Heart left ventricle (tissue), 16 donors: ENCODE measurements at places on chromosomes 1 and 21. TPM values are rescaled to one million over a fixed set of nuclear protein-coding genes. Genes with fewer than 3 reads are reported as not detected.

DNA sequence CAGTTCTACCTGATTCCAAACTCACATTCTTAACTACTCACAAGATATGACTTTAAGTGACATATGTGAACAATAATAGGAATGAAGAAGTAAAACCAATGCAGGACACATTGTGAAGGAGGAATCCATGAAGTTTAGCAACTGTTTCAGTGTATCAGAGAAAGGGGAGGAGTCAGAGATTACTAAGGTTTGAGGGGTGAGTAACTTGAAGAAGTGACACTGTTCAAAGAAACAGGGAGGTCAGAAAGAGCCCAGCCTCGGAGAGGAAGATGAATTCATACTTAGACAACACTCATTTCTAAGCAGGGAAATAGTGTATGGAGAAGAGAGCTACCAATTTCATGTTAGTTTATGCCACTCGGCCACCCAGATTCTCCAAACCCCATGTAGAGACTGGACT, 28.2 kb upstream of the RPF1 start:
- no peak for DNase-seq
- no peak overlapping the region for H3K4me3 ChIP-seq
- H3K36me3 ChIP-seq, result no peaks in the 10 kb centered on the region
- H3K27me3 ChIP-seq, result no peaks in the 10 kb centered on the region
- no peaks in the 10 kb centered on the region for H3K4me1 ChIP-seq

DNA sequence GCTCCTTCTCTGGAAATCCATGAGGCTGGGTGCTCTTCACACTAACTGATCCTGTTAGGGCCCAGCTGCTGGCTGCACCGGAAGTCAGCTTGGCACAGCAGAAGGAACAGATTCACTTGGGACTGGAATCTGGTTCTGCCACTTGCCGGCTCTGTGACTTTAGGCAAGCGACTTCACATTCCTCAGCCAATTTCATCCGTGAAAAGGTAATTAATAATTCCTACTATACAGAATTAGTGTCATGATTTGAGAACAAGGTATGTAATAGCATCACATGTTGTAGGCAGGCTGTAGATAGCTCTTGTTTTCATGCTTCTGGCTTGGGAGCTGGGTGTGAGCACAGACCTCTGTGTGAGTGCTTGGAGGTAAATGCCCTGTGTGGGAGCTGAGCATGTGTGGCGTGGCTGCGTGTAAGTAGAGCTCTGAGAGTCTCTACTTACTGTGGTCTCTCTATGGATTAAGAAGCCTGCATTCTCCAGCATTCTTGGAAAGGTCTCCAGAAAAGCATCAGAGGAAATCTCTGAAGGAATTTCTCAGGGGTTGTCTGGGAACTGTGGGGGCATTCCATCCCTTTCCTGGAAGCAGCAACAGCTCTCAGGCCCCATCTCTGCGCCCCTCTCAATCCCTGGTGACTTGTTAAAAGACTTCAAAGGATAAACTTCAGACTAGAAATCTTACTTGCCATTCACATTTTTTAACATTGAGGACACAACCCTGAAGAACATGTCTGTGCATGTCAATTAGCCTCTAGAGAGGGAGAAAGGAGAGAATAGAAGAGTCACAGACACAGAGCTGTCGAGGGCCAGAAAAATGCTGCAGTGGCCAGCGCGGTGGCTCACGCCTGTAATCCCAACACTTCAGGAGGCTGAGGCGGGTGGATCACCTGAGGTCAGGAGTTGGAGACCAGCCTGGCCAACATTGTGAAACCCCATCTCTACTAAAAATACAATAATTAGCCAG, 47.7 kb upstream of the PPM1J start:
- no peaks in the 10 kb centered on the region for H3K27me3 ChIP-seq
- no peak overlapping the region for H3K27ac ChIP-seq
- H3K36me3 ChIP-seq, result no peaks in the 10 kb centered on the region
- H3K4me3 ChIP-seq, result no peak overlapping the region
- no peak for DNase-seq

DNA sequence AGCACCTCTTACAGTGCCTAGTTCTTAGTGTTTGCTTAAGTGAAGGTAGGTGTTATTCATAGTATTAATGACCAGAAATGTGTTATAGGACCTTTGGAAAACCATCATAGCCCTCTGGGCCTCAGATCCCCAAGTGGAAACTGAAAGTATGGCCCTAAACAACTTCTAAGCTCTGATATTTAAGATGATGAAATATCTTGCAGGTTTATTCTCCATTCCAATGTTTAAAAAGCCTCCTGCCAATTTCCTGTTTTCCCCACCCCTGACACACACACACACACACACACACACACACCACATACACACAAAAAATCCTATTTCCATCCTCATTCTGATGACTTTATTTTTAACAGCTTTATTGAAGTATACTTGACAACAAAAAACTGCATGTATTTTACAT, 108.2 kb downstream of the DIRAS3 start:
- H3K27me3 ChIP-seq, result no peaks in the 10 kb centered on the region
- H3K4me1 ChIP-seq, result peaks cover 12% of the 10 kb centered on the region
- H3K27ac ChIP-seq, result no peak overlapping the region
- H3K4me3 ChIP-seq, result no peak overlapping the region

GRCh38 chr1:153776352-153776751, 1.1 kb downstream of the SLC27A3 start:
- H3K27me3 ChIP-seq, result no peaks in the 10 kb centered on the region
- no peak for DNase-seq
- peaks cover 18% of the 10 kb centered on the region for H3K36me3 ChIP-seq
- no peak overlapping the region for H3K27ac ChIP-seq
- peaks cover 5% of the 10 kb centered on the region for H3K4me1 ChIP-seq

DNA sequence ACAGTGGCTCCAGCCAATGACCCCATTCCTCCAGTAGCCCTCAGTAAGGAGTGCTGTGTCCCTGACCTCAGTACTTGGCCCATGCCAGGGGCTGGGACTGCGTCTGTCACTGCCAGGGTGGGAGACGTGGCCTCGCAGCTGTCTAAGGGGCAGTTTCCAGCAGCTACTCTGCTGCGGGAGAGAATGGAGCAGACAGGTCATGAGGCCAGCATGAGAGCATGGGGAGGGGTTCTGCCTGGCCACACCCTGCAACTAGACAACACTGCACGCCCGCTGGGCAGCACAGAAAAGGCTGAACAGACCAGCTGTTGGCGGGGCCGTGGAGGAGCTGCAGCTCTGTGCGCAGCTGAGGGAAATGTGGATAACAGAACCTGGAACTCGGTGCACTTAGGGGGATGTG, 91.6 kb upstream of the COL6A1 start:
- peaks cover 19% of the 10 kb centered on the region for H3K4me1 ChIP-seq
- H3K27me3 ChIP-seq, result no peaks in the 10 kb centered on the region
- DNase-seq, result peak; percentile 36
- no peak overlapping the region for H3K27ac ChIP-seq
- no peaks in the 10 kb centered on the region for H3K36me3 ChIP-seq

GRCh38 chr1:35854989-35855700, 27.9 kb upstream of the AGO1 start:
- no peak for DNase-seq
- peaks cover 4% of the 10 kb centered on the region for H3K4me1 ChIP-seq
- H3K36me3 ChIP-seq, result no peaks in the 10 kb centered on the region
- no peak overlapping the region for H3K4me3 ChIP-seq
- no peak overlapping the region for H3K27ac ChIP-seq
- H3K27me3 ChIP-seq, result no peaks in the 10 kb centered on the region

DNA sequence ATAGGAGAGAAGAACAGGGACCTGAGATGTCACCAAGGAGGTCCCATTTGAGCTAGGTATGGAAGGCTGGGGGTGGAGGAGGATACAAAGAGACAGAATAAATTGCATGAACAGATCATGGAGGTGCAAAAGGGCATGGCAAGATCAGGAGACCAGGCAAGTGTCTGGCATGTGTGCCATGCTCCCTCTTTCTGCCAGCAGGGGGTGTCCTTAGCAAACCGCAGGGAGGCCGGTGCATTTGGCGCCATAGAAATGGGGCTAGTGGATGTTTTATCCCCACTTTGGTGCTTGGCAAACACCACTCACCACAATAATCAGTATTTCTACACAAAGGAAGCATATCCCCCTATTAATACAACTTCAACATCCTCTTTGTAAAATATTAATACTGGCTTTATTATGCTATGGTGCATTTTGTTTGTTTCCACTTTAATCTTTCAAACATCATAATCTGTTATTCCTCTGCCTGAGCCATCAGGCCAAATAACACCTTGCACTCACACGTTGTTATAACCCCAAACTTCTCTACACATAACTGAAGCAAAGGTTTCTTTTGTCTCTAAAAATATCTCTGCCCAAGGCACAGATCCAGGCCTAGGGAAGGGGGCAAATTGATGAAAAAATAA, 25.9 kb downstream of the S100A6 start:
- DNase-seq, result no peak
- H3K4me3 ChIP-seq, result no peak overlapping the region
- H3K27ac ChIP-seq, result no peak overlapping the region
- no peaks in the 10 kb centered on the region for H3K27me3 ChIP-seq
- H3K36me3 ChIP-seq, result no peaks in the 10 kb centered on the region
- no peaks in the 10 kb centered on the region for H3K4me1 ChIP-seq

AGTRAP gene
- total RNA-seq, result 36.7 TPM

DNA sequence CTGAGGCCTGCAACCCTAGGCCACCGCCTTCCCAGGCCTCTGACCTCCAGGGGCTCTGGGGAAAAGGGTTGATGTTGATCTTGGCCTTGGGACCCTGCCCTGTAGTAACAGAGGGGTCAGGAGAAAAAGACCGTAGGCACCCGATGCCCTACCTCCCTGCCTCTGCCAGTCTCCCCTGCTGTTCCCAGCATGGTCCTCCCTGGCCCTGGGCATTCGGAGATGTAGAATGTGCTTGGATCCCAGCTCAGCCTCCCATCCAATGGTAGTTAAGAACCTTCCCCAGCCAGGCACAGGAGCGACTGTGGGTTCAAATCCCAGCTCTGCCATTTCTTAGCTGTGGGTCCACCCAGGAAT, 72.0 kb upstream of the TARDBP start:
- H3K4me3 ChIP-seq, result no peak overlapping the region
- no peak for DNase-seq
- no peak overlapping the region for H3K27ac ChIP-seq
- peaks cover 21% of the 10 kb centered on the region for H3K4me1 ChIP-seq

GRCh38 chr1:61284936-61285335, 202.6 kb downstream of the NFIA start:
- no peaks in the 10 kb centered on the region for H3K36me3 ChIP-seq
- H3K4me3 ChIP-seq, result no peak overlapping the region
- H3K27me3 ChIP-seq, result no peaks in the 10 kb centered on the region

CIART gene
- total RNA-seq, result 23.3 TPM

DNA sequence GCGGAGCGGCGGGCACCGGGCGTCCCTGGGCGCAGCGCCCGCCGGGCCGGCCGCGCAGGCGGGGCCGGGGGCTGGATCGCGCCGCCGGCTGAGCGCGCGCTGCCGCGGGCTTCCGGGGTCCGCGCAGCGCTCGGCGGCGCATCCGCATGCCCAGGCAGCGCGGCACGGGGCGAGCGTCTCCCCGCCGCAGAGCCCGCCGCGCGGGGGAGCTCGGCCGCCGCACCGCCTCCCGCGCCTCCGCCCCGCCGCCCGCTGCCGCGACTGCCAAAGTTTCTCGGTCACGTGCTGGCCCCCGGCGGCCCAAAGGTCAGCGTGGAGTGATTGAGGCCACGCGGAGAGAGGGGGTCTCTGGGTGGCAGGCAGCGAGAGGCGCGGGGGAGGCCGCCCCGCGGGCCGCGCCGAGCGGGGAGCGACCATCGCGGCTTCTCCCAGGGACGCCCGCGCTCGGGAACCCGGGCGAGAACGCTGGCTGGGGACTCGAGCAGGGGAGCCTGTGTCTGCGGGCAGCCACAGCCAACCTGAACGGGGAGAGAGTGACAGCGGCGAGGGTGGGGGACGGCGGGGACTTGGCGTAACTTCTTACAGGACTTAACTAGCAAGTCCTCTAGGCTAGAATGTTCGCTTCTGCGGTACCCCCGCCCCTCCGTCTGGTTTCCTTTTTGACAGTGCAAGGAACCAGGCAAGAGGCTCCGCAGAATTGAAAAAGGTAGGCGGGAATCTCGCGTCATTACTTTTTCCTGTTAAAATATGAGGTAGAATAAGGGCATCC, at the start of gene ILDR2:
ILDR2 (minus strand) TSS at position 180 of the 769 bp plus-strand sequence. CDS start 272 bp downstream, outside the sequence.
- H3K27me3 ChIP-seq, result no peaks in the 10 kb centered on the region
- H3K4me1 ChIP-seq, result peaks cover 4% of the 10 kb centered on the region
- H3K4me3 ChIP-seq, result peak within 1 kb of the TSS; percentile 83

DNA sequence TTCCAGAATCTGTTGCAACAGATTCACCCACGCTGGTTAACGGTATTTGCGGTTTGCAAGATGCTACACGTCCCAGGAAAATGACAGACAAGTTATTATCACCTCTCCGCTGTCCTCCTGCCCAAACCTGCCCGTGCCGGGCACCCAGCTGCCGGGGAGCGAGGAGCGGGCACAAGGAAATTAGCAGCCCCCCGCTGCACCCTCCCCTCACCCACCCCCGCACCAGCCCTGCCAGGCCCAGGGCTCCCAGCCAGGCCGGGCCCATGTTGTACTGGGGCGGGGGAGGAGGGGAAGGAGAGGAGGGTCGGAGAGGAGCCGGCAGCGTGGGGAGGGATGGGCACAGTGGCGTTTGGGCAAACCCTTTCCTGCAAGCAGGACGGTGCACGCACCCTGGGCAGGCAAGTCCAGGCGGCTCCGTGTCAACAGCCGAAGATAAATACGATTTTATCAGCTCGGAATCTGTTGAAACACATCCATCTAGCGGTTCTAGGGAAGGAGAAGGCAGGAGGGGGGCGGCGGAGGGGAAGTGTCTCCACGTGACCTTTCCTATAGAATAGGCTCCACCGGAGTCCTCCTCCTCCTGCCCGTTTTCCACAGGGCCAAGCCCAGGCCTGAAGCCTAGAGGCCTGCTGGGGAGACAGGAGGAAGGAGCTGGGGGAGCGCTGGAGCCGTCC, 35.1 kb upstream of the CCDC27 start:
- no peaks in the 10 kb centered on the region for H3K4me1 ChIP-seq
- H3K27me3 ChIP-seq, result peaks cover 9% of the 10 kb centered on the region
- DNase-seq, result no peak
- no peak overlapping the region for H3K4me3 ChIP-seq

B3GALT2 gene
- 53.2 TPM for total RNA-seq

RPE65 gene
- not detected for total RNA-seq

GRCh38 chr21:45542242-45542666, at the start of gene SLC19A1:
SLC19A1 (minus strand) TSS chr21:45542440; CDS start chr21:45537959, 4,481 bp downstream.
- H3K27ac ChIP-seq, result peak within 1 kb of the TSS; percentile 66
- no peaks in the 10 kb centered on the region for H3K36me3 ChIP-seq
- peaks cover 11% of the 10 kb centered on the region for H3K4me1 ChIP-seq
- DNase-seq, result peak; percentile 74
- H3K27me3 ChIP-seq, result no peaks in the 10 kb centered on the region

DNA sequence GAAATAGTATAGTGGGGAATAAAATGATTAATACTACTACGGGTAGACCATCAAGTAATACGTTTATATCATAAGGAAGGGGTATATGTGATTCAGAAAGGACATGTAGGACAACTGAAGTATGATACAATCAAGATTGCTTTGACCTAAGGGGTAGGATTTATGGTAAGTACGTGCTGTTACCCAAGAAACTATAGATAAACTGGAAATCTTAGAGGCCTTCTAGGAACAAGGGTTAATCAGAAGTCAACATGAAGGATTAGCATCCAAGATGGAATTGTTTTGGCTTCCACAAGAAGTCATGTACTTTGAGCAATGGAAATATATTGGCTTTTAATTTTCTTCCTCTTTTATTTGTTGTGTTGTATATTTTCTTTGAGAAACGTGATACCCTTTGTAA, 13.2 kb upstream of the ZMYM4 start:
- DNase-seq, result no peak
- H3K27me3 ChIP-seq, result no peaks in the 10 kb centered on the region
- no peak overlapping the region for H3K4me3 ChIP-seq
- H3K36me3 ChIP-seq, result no peaks in the 10 kb centered on the region
- no peak overlapping the region for H3K27ac ChIP-seq

- no peaks in the 10 kb centered on the region for H3K36me3 ChIP-seq
- no peak overlapping the region for H3K27ac ChIP-seq
- no peak for DNase-seq
- no peak overlapping the region for H3K4me3 ChIP-seq
- H3K27me3 ChIP-seq, result no peaks in the 10 kb centered on the region
Observed at GRCh38 chr1:194372266-194372665, 1185.9 kb upstream of the B3GALT2 start.
